ENCODE measurements at places on chromosomes 16 and 17. TPM values are rescaled to one million over a fixed set of nuclear protein-coding genes. Genes with fewer than 3 reads are reported as not detected.
A peak's percentile ranks its signal among the peaks of the same experiment; 100 is the strongest.

The RAPGEFL1 gene
- total RNA-seq: 3.0 TPM

The CRHR1 gene
- not detected for total RNA-seq

- DNase-seq: no peak
These were observed 4.1 kb upstream of the CD2BP2 start for GRCh38 chr16:30358990-30359870.

- DNase-seq: peak; percentile 55
These were observed 150.6 kb downstream of the RPTOR start for GRCh38 chr17:80694992-80695912.

DNA sequence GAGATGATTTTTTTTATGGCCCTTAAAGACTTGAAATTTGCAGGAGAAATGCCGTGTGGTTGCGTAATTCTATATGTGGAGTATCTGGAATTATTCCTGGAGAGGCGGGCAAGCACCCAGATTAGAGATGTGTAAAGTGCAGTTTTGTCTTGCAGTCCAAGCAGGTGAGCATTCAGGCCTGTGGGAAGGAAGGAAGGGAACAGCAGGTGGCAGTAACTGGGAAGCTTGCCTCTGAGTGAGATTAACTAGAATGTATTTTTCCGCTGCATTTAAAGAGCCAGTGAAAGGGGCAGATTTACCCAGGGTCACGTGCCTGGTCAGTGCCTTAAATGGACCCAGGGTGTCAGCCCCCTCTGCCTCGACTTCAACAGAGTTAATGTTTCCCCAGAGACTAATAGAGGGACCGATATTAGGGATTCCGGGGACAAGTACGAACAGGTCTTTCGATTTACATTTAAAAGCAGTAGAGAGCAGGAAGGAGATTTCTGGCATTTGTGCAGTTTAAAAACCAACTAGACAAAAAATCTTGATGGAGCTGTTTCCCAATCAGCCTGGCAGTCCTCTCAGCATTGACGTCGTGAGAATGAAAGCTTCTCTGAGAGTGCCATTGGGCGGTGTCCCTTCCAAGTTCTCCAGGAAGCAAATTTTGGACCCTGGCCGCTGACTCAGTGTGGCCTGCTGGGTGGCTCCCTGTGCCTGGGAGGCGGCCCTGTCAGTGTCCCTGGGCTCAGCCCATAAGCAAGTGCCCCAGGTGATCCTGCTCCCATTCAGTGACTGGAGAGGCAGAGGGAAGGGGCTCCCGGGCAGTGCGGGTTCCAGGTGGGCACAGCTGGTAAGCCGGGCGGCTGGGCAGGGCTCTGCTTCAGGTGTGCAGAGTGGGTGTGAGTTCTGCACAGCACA, 38.2 kb downstream of the KSR1 start:
- no peak for DNase-seq

GRCh38 chr17:66339561-66339960, 37.1 kb downstream of the PRKCA start:
- no peak for DNase-seq

DNA sequence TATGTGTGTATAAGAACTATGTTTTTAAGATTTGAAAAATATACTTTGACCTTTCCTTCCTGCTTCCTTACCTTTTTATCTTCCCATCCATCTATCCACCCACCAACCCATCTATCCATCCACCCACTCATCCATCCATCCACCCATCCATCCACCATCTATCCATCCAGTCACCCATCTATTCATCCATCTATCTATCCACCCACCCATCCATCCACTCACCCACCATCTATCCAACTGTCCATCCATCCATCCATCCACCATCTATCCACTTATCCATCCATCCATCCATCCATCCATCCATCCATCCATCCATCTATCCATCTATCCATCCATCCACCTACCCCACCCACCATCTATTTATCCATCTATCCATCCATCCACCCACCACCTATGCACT, 12.4 kb downstream of the CBFA2T3 start:
- no peak for DNase-seq

Measured in activated T-cell treated with anti-CD3 and anti-CD28 coated beads, Interleukin-2, amount 50 U/mL, for 72 hours (primary cell).